ENCODE measurements at places on chromosomes 4 and X.

- DNase-seq, result no peak
Measured at GRCh38 chr4:6028168-6028567, 9.9 kb upstream of the C4orf50 start.

DNA sequence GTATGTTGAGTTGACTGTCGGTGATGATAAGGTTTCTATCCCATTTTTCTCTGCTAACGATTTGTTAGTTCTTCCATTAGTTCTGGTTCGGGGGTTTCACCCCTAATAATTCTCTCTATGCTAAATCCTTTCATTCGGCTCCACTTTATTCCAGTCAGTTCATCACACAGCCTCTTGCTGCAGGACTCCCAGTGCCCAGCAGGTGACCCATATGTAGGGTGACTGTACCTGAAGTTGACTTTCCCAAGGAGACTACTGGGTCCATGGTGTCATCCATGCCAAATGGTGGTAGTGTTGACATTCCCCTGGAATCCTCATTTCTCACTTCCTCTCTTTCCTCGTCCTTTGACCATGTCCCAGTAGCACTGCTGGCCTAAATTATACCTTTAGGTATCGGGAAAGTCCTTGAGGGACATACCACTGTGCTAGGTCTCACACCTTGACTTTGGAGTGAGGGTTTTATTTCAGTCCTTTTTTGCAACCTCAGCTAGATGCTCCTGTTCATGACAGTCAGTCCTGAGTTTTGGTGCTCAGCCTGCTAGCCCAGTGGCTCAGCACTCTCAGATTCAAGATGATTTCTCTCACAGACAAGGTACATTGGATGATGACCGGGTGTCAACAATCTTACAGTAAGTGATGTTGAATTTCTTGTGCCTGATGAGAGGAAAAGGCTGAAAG is 105.1 kb upstream of the ARHGAP24 start:
- no peak for DNase-seq

GRCh38 chrX:25383196-25383595 is 367.4 kb upstream of the ARX start:
- no peak for DNase-seq

GRCh38 chr4:2723751-2724150 is 32.4 kb downstream of the TNIP2 start:
- DNase-seq, result no peak

GRCh38 chr4:152024881-152025280 is 264.1 kb upstream of the GATB start:
- DNase-seq, result no peak

- DNase-seq, result no peak
Measured at GRCh38 chr4:12286351-12286750, 857.7 kb upstream of the HS3ST1 start.

DNA sequence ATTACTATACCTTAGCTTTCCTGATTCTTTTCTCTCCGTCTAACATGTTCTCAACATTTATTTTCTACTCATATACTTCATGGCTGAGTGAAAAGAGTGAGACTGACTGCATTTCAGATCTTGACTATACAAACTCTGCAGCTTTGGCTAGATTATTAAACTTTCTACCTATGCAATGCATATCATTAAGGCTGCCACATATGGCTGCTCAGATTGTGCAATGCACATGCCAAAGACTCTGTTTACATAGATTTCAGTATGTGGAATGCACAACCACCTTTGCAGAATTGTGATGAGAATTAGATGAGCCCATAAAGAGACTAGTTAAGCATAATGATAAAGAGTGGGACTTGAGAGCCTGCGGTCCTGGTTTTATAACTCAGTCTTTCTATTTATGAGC is 196.5 kb downstream of the BMPR1B start:
- DNase-seq, result no peak

DNA sequence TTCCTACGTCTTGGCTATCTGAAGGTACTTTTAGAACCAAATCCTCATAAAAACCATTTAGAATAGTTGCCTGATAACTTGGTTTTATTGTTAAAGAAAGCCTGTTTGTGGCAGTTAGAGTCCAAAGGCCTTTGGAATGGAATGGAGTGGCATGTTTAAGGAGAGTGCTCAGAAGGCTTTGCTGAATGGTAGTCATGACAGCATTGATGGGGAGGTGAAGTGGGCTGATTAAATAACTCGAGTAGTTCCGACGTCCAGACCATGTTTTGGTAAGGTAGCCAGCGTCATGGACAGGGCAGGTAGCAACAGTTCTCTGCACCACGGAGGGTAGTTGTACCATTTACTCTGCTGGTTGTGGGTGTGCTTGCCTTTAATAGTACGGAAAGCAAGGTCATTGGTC is 86.3 kb upstream of the CLDN34 start:
- DNase-seq, result no peak

DNA sequence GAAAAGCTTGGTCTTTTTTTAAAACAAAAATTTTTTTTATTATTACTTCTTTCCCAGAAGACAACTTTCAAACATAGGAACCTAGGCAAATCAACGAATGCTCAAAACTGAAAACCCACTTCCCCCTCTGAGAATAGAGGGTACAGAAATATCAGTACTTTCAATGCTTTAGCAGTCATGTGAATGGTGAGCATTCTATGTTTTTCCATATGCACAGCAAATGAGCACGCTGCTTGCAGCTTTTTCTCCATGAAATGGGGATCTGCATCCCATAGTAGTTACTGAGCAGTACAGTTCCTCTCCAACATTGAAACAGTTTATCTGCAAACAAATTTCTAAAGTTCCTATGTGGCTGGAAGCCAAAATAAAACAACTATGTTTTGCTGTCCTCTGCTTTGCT is 108.4 kb upstream of the BMP2K start:
- peak; percentile 51 for DNase-seq

- DNase-seq, result no peak
Measured at GRCh38 chr4:101956068-101956825, 165.7 kb downstream of the BANK1 start.

- DNase-seq, result peak; percentile 86
Measured at GRCh38 chr4:158121161-158121579, 51.7 kb downstream of the GASK1B start.

DNA sequence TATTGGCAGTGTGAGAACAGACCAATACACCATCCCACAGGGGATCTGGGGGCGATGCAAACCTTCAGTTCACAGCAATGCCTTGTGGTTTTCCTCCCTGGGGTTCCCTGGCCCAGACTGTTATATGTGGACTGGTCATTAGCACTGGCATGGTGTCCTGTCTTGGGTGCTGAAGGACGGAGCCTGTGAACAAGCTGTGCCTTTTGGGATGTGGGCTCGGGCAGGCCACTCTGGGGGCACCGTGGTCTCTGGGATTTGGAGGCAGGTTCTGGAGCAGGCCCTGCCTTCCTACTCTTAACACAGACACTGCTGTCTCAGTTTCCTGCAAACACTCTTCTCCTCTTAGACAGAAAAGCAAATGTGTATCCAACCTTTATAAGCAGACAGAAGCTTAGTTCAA is 93.0 kb upstream of the ADRA2C start:
- DNase-seq, result no peak

DNA sequence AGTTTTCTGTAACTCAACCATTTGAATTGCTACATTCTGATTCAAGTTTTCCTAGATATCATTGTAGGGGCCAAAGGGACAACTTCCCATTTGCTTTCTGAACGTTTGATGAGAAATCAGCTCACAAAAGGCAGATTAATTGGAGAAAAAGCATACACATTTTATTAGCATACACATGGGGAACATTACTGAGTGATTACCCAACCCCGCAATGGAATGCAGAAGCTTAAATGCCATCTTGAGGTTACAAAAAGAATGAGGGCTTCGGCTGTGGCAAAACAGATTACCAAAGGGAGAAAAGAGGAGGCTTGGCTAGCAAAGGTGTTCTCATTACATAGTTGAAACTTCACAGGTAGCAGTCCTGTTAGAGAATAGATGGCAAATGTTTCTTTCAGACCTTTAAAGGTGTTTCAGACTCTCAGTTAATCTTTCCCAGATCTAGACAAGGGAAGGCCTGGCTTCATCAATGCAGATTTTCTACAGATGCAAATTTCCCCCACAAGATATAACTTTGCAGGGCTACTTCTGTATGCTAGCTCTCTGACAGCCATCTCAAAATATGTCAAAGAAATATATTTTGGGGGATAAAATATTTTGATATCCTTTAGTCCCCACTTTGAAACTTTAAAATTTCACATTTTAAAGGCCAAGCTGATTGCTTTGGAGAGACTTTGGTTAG is 26.5 kb upstream of the HERC6 start:
- peak; percentile 6 for DNase-seq

GRCh38 chr4:36292556-36293188 is 11.3 kb downstream of the DTHD1 start:
- DNase-seq, result peak; percentile 41

DNA sequence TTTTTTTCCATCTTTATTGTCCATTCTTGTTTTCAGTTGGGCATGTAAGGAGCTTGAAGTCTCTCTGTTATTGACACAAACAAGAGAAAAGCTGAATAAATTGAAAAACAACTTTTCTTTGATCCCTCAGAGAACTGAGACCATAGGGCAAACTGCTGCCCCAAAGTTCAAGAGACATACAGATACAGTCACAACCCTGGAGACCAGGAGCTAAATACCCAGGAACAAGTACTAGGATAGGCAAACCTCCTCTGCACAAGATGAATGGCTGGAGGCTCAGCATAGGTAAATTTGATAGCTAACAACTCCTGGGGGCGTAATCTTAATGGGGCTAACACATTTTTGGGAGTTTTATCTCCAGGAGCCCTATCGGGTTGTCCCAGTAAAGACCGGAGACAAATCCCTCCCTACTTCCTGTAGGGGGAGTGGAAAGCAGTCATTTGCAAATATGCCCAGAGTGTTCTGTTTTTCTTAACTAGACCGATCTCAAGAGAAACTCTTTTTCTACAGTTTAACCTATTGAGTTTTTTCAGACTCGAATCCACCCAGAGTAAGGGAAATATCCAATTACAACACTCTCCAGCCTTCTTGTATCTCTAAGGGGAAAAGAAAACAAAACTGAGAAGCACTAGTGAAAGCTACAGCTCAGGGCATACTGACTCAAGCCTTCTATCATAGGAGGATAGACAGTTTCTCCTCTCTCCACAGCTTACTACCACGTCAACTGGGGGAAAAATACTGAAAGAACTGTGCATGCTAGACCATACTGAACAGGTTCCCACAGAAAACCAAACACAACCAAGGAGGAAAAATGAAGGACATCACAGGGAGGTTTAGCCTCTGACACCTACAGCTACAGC is 23.1 kb downstream of the MAGEA8 start:
- DNase-seq, result peak; percentile 38

- no peak for DNase-seq
Measured at GRCh38 chr4:84856468-84857049, 109.9 kb downstream of the WDFY3 start.

DNA sequence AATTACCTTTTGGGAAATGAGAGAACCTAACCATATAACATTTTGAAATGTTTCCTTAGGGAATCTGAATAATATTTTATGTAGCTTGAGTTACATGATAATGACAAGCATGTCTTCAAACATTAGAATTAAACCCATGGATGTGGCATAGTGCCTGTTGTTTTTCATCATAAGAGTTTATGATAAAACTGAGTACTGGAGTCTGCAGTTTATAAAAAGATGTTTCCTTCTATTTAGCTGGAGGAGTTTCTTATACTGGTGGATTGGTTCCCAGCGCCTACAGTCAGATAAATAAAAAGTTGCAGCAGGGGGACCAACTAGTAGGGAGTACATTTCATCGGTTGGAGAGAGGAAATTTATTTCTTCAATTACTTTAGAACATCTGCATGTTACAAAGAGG is 70.1 kb upstream of the PCDH18 start:
- no peak for DNase-seq

- DNase-seq, result no peak
Measured at GRCh38 chrX:12693754-12694153, 97.5 kb upstream of the PRPS2 start.

- DNase-seq, result peak; percentile 36
Measured at GRCh38 chr4:159103384-159103990, 608 bp downstream of the RAPGEF2 start.

DNA sequence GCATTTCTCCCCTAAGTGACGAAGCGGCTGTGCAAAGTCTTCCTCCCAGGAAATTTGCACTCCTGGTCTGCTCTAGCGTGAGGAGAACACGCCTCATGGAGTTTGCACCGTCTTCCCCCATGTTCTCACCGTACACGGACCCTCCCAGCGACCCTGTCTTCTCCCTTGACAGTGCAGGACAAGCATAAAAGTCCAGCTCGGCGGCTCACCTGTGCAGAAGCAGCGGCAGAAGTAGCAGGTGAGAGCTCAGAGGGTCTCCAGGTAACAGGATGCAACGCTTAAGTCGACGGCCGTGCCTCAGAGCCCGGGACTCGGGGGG is 314 bp downstream of the P2RY8 start:
- no peak for DNase-seq

DNA sequence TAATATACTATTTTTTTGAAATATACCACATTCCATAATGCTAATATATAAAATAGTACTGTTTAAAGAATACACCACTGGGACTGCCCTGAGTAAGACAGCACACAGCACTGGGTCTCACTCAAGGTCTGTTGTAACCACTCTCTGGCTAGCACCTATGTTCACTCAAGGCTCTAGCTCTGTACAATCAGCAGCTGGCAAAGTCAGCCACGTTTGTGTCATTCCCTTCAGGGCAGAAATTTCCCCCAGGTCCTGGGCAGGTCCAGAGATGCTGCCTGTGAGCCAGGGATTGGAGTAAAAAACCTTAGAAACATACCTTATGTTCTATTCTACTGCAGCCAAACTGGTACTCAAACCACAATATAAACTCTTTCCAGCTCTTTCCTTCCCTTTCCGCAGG is 1160.2 kb upstream of the ADGRL3 start:
- no peak for DNase-seq

- no peak for DNase-seq
Measured at GRCh38 chr4:168584321-168584771, 87.5 kb downstream of the PALLD start.

- DNase-seq, result peak; percentile 36
Measured at GRCh38 chr4:101527188-101527587, 179.9 kb upstream of the PPP3CA start.

- no peak for DNase-seq
Measured at GRCh38 chr4:7932287-7932686, 7.4 kb downstream of the AFAP1 start.

- peak; percentile 60 for DNase-seq
Measured at GRCh38 chrX:15686818-15687685, 22.4 kb upstream of the CLTRN start.

DNA sequence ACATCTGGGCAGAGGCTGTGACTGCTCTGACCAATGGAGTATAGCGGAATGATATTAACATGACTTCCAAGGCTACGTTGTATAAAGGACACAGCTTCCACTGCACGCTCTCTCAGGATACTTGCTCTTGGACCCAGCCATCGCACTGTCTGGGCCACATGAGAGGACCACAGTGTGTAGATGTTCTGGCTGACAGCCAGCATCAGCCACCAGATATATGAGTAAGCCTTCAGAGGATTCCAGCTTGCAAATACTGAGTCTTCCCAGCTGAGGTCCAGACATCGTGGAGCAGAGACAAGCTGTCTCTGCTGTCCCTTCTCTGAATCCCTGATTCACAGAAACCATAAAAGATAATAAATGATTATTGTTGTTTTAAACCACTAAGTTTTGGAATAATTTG is 146.8 kb upstream of the USP9X start:
- DNase-seq, result no peak

DNA sequence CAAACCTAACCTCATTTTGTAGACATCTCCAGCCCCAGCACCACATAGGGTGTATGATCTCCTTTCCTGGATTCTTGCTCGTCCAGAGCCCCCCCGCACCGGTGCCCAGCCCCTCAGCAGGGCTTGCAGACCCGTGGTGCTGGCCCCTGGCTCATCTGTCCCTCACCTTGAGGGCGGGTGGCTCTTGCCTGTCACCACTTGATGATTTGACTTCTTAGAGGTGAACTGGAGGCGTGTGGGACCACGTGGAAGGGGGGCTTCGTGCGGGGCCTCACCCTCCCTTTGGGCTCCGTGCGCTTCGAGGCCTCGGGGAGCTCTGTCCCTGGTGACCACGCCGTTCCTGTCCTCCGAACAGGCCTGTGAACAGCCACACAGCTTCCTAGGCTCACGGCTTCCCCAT is 15.5 kb downstream of the UVSSA start:
- no peak for DNase-seq

Measured in inflammatory macrophage treated with lipopolysaccharide for 4 hours (primary cell).